GM04504 (cell line): ENCODE measurements at places on chromosomes 7 and 10.

DNA sequence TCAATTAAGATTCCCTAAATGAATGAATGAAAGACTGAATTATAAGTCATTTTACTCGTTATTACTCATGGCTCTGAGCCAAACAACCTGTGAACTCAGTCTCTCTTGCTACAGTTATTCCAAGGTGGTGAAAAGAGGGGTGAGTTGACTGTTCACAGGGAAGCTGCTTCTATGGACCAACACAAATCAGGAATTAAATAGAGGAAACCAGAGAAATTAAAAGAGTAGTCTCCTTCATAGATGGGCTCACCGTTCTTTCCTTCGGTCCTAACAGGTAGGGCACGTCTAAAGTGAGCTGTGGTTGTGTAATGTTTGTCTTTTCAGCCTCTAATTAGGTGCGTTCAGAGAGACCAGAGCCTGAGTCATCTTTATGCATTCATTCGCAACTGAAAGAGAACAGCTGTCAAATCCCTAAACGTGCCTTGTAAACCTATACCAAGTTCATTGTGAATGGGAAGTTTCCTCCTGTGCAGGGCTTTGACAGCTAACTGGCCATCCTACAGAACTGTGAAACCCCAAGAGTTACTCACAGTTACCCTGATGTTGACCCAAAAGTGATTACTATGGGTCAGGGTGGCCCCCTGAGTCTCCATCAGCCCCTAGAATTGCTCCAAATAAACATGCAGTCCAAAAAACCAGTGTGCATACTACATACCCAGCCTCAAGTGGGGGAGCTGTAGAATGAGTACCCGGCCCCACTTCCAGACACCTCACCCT is 18.2 kb upstream of the C10orf53 start:
- no peak for DNase-seq

GRCh38 chr10:100637785-100638184 is 102.0 kb downstream of the HIF1AN start:
- DNase-seq: no peak

- DNase-seq: no peak
These were observed 728.8 kb upstream of the IGFBP3 start for GRCh38 chr7:46649876-46650275.

- peak; percentile 9 for DNase-seq
These were observed 26.1 kb downstream of the ABCB1 start for GRCh38 chr7:87574630-87575029.

DNA sequence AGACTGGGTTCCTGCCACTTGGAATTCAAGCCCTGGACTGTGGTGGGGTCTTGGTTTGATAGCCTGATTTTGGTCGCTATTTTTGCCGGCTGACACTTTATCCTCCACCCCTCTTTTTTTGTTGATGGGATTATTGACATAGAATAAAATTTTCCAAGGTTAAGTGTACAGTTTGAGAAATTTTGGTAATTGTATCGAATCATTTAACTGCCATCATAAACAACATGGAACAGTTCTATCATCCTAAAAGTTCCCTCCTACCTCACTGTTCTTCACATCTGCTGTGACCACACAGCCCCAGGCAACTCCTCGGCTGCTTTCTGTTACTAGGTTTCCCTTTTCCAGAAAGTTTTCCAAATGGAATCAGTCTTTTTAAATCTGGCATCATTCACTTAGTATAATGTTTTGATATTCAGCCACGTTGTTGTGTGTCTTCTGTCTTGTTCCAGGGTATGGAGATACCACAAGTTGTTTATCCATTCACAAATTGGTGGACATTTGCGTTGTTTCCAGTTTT is 50.6 kb upstream of the STEAP1B start:
- no peak for DNase-seq

GRCh38 chr7:13897819-13898218 is 91.6 kb downstream of the ETV1 start:
- DNase-seq: no peak

DNA sequence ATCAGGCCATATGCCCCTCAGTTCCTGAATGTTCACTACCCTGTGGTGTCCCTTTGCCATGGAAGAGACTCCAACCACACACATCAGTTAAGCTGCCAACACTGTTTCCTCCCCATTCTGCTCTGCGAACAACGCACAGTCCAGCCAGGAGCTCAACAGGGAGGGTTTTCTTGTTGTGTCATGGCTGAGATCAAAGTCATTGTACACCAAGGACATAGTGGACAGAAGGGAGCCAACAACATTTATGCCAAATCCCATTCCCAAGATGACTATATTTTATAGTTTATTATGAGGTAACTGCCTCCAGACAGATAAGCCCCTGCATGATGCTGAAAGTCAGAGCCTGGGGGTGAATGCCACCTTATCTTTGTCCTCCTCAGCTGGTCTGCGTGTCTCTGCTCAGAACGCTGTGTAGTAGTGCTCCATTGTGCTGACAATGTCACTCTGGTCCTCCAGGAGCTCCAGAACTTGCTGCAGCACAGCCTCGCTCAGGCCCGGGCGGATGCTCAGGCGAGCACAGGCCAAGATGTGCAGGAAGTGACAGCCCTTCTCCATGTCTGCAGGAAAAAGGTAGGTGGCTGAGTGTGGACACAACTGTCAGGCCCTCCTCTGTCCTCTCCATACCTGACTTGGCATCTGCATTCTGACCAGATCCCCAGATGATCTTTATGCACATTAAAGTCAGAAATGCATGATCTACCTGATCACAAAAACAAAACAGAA is 27.1 kb upstream of the SH3PXD2A start:
- DNase-seq: no peak

- no peak for DNase-seq
These were observed 56.3 kb upstream of the CAMK2B start for GRCh38 chr7:44381494-44382220.

- DNase-seq: no peak
These were observed 149.4 kb downstream of the CHCHD3 start for GRCh38 chr7:132932296-132933071.

DNA sequence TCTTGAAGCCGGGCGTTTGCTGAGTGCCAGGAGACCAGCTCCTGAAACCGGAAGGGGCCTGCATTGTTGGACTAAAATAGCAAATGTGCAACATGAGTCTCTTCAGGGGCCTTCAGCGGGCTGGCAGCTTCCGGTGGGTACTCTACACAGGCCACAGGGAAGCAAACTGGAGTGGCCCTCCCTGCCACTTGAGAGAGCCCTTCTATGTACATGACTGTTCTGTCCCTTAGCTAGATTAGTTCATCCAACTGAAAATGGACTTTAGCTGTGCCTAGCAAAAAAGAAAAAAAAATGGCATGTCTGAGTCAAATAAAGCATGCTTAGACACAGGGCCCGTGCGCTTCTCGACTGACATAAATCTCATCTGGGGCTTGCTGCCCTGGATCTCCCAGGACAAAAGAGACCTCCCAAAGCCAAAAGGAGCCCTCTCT is 115.3 kb upstream of the TCF7L2 start:
- DNase-seq: no peak

DNA sequence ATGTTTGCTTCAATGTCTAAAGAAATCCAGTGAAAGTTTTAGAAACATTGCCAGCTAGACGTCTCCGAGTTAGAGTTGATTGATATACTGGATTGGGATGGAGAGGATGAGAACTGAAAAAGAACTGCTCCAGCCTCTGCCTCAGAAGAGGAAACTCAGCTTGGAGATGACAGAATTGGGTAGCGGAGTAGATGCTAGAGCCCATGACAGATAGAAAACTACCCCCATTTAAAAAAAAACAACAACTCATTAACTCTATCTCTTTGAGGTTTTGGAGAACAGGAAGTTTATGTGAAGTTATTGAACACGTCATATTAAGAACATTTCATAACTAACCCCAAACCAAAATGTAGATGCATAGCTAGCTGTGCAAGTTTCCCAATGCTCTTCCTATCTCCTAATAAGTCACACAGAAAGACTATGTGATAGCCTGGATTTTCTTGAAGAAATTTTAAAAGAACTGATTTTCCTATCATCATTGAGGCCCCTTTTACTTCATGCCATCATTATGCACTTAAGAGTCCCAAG is 28.3 kb upstream of the AFAP1L2 start:
- no peak for DNase-seq

- DNase-seq: no peak
These were observed 275.5 kb downstream of the ELFN1 start for GRCh38 chr7:1945558-1945957.

DNA sequence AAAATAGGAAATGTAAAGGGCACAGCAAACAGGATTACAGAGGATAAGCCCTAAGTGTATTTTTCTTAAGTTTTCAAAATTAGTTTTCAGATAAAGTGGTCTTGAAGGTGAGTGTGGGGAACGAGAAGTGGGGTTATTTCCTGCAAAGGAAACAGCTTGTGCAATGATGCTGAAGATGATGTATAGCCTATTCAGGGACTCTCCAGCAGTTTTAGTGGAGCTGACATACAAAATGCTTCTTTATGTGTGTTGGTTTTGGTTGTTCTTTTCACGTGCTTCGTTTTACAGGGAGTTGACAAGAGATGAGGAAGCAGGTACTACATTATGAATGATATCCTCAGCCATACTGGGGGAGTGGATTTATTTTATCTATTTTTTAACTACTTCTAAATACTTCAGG is 20.5 kb downstream of the CASD1 start:
- no peak for DNase-seq

GRCh38 chr10:34523017-34523767 is 291.9 kb downstream of the PARD3 start:
- DNase-seq: no peak

DNA sequence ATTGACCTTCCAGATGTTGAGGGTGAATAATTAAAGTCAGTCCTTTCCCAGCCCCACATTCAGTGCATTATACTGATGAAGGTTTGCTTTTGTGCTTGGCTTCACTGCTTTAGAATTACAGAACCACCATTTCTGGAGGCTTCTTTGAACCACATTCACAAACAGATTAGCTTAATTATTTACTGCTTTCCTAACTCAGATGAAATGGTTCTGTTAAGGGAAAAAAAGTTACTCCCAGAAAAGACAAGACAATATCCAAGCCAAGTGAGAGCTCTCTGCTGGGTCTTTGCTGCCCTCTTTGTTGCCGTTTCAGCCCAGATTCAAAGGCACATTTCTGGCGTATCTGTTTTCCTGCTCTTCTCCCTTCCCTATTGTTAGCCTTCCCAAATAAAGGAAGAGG is 188.9 kb downstream of the AHR start:
- DNase-seq: no peak

- no peak for DNase-seq
These were observed 76.2 kb upstream of the KIAA1217 start for GRCh38 chr10:24132741-24133140.

GRCh38 chr10:113665806-113666354 is 2.0 kb upstream of the NRAP start:
- DNase-seq: peak; percentile 57

GRCh38 chr10:93412801-93413200 is 69.3 kb downstream of the MYOF start:
- no peak for DNase-seq

DNA sequence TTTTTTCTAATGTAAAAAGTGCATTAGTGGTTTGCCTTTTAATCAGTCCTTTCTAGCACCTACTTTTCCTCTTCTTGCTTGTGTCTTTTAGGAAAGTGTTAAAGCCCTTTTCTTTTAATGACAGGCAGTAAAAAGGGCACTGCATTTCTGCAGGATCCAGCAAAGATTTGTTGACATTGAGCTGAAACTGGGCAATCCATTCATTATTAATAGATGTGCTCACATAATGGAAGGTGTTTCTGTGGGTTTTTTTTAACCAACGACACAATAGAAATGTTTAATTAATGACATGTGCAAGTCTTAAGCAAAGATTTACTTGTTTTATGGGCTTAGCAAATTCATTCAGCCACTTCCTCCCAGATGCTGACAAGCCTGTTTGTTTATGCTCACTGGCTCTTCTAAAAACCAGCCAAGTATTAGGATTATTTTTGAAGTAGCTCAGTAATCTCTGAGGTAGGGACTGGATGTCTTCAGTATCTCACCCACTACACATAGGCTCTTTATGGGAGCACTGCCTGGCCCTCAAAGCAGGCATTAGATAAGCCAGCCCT is 1201.1 kb downstream of the SORCS1 start:
- no peak for DNase-seq

- DNase-seq: no peak
These were observed 12.3 kb downstream of the PDK4 start for GRCh38 chr7:95583834-95584621.

- no peak for DNase-seq
These were observed 139.8 kb upstream of the LYZL2 start for GRCh38 chr10:30769361-30769760.

DNA sequence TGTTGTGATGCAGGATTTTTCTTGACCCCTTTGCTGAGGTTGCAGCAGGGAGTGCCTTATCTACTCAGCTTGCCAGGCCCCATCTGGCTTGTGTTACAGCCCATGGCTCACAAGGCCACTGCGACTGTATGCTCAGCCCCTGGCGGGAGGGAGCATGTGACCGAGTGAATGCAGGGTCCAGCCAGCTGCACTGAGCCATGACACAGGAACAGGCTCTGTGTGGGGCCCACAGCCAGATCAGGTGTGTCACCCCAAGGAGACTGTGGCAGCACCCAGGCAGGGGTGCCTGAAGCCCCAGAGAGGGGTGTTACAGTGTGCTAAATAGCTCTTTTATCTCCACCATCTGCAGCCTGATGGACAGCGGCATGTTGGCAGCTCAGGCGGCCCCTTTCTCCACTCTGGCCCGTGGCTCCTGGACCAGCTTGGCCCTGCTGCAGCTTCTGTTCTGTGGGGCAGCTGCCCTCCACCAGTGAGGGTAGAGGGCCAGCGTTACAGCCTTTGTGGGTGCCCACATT is 2.6 kb upstream of the PCBD1 start:
- DNase-seq: no peak

- no peak for DNase-seq
These were observed 707 bp upstream of the C1GALT1 start for GRCh38 chr7:7181519-7182155.

GRCh38 chr10:69359594-69359993 is 57.1 kb downstream of the TACR2 start:
- no peak for DNase-seq

- DNase-seq: no peak
These were observed 61.5 kb downstream of the RAMP3 start for GRCh38 chr7:45219130-45219529.

DNA sequence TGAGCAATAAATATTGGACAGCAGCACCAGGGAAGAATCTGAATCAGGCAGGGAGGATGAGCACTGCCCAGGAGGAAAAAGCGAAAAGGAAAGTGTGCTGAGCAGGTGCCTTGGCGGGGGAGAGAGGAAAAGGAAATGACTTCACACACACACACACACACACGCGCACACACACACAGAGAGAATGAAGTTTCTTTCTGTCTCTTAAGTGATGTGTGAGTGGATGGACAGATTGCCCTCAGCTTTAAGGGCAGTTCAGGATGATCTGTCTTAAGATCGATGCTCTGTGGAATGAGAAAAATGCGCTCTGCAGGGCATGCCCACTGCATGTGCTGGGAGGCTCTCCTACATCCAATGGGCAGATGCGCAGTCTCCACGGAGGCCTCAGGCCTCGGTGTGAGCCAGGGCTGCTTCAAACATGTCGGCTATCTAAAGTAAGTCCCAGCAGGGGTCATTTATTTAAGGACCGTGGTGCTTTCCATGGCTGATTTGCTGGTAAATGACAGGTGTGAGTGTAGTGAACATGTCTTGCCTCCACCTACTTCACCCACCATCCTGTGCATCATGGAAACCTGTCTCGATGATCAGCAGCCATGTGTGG is 2.5 kb upstream of the ACBD5 start:
- DNase-seq: peak; percentile 28
